ENCODE measurements at places on chromosomes 6 and 20.

GRCh38 chr6:17490724-17491123 is 97.3 kb downstream of the CAP2 start:
- DNase-seq: no peak

DNA sequence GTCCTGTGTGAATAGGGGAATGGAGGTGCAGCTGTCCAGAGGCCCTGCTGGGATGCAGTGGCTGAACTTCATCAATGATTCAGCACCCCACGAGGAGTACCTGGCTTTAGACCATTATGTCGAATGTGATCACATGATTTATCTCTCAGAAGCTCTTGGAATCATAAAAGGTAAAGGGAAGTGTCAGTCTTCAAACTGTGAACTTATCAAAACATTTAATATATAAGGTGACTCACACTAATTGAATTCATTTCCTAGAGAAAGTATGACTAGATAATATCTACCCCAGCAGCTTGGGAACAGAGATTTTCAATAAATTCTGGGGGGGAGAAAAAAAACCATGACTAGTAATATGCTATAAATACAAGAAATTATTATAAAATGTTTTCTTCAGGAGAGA is 29.5 kb downstream of the ALDH8A1 start:
- DNase-seq: no peak

DNA sequence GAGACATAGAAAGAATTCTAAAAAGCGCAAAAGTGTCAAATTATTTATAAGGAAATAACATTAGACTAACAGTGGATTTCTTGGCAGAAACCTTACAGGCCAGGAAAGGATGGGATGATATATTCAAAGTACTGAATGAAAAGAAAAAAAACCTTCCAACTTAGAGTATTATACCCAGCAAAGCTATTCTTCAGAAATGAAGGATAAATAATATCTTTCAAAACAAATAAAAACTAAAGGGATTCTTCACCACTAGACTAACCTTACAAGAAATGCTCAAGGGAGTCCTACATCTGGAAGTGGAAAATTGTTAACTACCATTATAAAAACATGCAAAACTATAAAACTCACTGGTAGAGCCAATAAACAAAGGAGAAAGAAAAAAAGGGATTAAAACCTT is 65.8 kb downstream of the SLC22A2 start:
- DNase-seq: no peak

GRCh38 chr6:139251045-139251690 is 40.6 kb downstream of the TXLNB start:
- DNase-seq: no peak

DNA sequence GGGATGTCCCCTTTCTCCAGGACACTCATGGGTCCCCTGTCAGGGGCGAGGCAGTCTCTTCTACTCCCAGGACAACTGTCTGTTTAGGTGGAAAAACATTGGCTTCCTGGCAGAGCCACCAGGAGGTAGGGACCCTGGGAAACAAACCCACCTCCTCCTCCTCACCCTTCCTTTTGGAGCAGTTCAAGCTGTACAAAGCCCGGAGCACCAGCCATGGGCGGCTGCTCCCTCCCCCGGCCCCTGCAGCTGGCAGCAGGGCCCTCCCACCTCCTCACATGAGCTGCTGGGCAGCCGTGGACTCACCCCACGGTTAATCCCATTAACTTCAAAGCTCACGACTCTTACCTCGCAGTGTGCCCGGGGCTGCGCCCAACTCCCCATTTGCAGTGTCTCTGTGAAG is 48.6 kb downstream of the CDH4 start:
- no peak for DNase-seq

GRCh38 chr6:89033461-89033860 is 47.1 kb upstream of the PNRC1 start:
- no peak for DNase-seq

DNA sequence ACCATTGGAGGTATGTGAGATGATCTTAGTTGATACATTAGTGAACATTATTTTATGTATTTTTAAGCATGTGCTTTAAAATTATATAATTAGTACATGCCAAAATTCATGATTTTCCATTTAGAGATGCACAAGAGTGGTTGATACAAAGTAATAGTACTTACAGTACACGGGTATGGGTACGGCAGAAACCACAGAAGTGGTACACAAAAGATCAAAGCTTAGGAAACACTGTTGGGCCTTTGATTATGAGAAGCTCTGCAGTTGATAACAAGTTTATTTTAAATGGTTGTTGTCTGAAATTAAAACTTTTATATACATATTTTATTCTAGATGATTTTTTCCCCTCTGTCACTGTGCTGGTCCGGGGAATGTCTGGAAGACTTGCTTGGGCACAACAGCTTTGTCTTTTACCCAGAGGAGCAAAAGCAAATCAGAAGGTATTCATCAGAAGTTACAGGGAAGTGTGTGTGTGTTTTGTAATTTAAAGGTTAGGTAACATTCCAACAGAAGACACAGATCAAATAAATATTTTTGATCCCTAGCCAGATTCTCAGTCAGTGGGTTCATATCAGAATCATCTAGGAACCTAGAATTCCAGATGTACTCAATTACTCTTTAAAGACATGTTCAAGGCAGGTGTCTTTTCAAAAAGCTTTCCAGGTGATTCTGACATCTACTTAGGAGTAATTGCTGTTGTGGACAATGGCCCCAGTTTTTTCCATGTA is 32.5 kb upstream of the ADIG start:
- DNase-seq: no peak

GRCh38 chr6:142412658-142413057 is 110.9 kb downstream of the ADGRG6 start:
- no peak for DNase-seq

DNA sequence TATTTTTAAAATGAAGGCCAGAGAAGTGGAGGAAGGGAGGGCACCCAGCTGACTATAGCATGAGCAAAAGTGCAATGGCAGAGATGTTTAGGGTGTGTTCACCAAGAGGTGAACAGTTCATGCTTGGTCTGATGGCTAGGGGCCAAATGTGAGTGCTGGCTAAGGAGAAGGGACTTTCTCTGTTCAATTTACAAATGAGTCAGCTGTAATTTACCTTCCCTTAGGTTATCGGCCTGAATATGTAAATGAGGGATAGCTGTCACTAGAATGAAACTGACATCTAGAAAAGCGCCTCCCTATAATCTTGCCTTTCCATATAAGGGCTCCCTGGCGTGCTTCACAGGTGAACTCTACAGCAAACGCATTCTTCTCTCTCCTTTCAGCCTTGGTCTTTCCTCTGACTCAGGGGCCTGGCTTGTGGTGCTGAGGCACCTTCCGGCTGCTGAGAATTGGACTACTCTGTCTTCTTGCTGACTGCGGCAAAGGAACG is 114.7 kb upstream of the BACH2 start:
- DNase-seq: peak; percentile 60

DNA sequence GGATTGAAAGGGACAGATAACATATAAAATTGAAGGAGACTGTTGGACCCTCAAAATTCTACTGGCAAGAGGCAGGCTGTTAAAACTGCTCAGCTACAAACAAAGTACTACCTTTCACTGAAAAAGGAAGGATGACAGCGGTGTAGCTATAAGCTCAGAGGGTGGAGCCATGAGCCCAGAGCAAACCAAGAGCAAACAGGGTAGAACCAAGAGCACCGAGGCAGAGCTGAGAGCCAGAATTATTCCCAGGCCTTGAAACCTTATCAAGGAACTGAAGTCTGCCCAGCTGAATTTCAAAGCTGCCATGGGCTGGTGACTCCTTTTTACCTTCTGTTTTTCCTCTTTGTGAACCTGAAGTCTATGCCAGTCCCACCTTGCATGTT is 74.7 kb upstream of the SLC4A11 start:
- DNase-seq: no peak

DNA sequence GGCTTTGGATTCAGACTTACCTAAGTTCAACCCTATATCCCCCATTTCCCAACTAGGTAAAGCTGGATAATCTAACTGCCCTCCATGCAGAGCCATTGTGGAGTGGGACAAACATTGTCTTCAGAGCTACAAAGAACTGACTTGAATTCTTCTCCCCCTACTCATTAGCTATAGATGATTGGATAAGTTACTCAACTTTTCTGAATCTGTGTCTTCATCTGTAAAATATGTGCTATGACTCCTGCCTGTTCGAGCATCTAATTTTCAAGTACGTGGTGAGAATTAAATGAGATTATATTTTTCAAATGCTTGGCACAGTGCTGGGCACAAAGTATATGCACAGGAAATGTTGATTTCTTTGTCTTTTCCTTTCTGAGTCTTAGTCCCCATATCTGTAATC is 240.3 kb upstream of the TCF21 start:
- DNase-seq: no peak

DNA sequence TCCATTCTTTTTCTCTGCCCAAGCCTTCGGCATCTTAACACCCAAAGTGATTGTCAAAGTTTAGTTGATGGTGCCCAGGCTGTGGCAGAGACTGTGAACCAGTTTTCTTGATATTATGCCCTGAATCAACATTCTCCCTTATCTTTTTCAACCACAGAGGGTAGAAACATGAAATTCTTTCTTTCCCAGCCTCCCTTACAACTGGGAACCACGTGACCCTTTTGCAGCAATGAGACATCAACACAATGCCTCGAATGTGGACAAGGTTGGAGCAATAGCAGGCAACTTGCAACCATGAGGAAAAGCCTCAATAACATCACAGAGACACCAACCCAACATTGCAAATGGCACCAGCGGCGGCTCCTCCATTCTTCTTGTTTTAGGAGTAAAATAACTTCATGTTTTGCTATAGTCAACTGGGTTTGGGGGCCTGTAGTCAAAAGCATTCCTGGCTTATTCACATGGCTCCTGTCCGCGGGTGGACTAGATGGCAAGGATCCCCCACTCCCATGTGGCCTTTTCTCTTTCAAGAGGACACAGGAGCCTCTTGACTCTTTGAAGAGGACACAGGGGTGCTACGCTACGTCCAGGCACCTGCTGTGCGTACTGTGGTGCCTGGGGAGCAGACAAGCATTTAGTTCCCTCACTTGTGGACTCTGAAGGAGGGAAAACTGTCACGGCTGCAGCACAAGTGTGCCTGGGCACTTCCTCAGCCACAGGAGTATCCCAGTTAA is 90.5 kb downstream of the NOL4L start:
- no peak for DNase-seq

DNA sequence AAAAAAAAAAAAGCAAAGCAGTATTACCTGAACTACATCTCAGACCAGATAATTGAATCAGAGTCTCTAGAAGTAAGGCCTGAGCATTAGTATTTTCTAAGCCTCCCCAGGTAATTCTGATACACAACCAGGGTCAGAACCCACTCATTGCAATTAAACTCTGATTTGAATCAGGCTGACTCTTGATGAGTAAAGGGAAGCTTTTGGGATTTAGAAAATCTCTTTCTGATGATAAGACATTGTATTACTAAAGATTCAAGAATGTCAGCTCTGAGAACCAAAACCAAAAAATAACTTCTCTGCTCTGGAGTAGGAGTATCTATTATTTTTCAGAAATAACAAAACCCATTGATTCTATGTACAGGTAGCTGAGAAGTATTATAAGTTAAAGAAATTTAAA is 100.1 kb upstream of the COL21A1 start:
- DNase-seq: no peak

GRCh38 chr6:118494091-118494490 is 54.0 kb upstream of the PLN start:
- DNase-seq: no peak

- no peak for DNase-seq
Observed at GRCh38 chr20:278181-278580, 12.4 kb downstream of the C20orf96 start.

DNA sequence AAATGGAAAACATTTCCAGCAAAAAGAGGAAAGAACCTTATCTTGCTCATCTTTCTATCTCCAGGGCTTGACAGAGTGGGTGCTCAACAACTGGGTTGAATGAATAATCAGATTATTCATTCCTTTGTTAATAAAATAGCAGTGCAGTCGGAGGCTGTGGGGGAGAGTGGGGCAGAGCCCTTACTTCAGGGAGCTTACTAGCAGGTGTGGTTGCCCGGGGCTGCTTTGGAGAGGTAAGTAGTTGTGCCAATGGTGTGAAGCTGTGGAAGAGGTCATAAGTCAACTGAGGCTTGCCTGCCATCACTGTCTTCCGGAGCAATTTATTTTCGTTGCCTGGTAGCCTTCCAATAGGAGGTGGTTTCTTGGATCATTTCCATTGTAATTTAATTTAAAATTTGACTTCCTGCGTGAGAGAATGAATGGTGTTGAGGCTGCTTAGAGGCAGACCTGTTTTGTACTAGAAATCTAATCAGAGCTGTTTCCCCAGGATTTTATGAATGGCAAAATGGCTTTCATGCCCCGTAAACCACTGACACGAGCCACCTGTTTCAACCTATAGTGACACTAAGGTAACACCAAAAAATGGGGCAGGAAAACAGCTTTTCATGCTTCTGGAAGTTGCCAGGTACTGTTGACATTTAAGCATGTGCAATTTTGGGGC is 51.4 kb downstream of the ZDHHC14 start:
- no peak for DNase-seq

DNA sequence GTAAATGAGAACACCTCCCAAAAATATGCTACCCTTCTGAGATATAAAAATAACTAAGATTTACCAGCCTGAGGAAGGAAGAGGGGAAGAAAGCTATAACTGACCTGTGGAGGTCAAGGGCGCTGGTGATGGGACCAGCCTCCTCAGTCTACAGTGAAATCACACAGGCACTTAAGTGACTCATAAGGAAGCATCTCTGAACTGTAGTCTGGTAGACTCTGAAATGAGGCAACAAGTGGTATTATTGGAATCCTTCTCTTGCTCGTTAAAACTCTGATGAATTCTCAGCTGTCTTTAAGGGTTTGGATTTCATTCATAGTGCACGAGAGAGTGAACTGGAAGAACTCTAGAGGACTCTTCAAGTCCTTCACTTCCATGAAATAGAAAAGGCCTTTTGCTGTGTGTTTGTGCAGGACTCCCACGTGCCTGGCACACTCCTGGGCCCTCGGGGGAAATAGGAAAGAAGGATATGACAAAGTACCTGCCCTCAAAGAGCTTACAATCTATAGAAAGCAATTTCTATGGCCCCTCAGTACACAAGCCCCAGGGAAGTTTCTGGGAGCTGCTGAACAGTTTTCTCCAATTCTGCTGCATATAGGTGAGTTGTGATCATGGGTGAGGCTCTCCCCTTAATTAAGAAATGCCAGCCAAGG is 231.8 kb upstream of the RREB1 start:
- no peak for DNase-seq

GRCh38 chr6:111614833-111615582 is 9.3 kb upstream of the TRAF3IP2 start:
- DNase-seq: no peak

- DNase-seq: no peak
Observed at GRCh38 chr6:14703586-14703985, 542.3 kb upstream of the JARID2 start.

DNA sequence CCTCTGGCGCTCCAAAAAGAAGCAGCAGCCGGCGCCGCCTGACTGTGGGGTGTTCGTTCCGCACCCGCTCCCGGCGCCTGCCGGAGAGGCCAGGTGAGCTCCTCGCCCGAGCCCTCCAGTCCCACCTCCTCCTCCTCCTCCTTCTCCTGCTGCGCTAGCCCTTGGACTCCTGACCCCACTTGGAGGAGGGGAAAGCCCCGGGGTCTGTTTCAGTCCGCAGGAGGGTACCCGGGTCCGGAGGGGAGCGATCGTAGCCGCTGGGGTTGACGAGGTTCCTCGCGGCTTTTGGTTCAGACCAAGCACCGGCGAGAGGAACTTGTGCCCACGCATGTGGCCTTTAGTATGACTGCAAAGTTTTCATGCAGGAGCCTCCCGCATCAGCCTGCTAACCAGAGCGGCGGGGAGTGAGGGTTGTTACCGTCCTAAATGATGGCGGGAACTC is 493 bp downstream of the CRYBG1 start:
- DNase-seq: no peak

- no peak for DNase-seq
Observed at GRCh38 chr20:32572271-32572968, 12.7 kb downstream of the NOL4L start.

- no peak for DNase-seq
Observed at GRCh38 chr6:141598487-141598886, 534.2 kb upstream of the GJE1 start.

GRCh38 chr6:134058622-134059366 is 6.4 kb upstream of the SLC2A12 start:
- no peak for DNase-seq

All from T-helper 22 cell (primary cell).